ENCODE measurements at places on chromosomes 4 and X.
A peak's percentile ranks its signal among the peaks of the same experiment; 100 is the strongest.

DNA sequence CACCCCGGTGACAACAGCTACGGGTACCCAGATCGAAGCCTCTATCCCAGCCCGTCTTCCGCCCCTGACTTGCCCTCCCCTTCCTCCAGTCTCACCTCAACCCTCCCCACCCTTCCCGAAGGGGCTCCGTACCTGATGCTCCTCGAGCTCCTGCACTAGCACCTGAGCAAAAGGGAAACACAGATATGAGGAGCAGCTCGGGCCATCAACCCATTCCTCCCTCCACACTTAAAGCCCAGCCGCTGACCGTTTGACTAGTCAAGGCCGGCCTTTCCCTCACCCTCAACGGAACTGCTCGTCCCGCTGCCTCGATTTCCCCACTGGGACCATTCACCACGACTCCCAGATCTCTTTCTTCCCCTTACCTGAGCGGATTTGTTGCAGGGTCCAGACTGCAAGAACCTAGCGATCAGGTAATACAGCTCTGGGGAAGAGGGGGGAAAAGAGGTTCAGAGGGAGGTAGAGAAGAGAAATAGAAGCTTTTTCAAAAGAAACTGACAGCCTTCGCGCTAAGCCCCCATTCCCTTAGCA is 731 bp downstream of the BRWD3 start:
- DNase-seq, result peak; percentile 53

GRCh38 chrX:2401590-2402360 is 99.0 kb downstream of the DHRSX start:
- DNase-seq, result no peak

- no peak for DNase-seq
Measured at GRCh38 chr4:152815078-152815477, 35.3 kb downstream of the ARFIP1 start.

- DNase-seq, result no peak
Measured at GRCh38 chr4:155952501-155952901, 1.2 kb downstream of the CTSO start.

- peak; percentile 70 for DNase-seq
Measured at GRCh38 chrX:46796574-46797191, 37.8 kb upstream of the SLC9A7 start.

DNA sequence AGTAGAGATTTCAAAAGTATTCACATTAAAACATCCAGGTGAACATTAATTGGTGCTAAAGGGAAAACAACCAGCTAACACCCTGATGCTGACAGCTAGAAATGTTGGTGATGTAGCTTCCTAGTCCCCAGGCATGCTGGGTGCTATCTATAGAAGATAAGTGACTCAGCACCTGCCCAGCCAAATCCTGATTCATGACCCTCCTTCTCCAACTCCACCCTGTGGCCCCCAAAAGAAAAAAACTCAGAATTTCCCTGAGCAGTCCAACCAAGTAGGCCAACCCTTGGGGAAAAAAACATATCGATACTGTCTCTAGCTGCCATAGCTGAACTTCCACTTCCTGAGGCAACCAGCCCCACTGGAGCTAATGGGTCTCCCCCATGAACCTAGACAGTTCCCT is 197.6 kb upstream of the KLF3 start:
- no peak for DNase-seq

DNA sequence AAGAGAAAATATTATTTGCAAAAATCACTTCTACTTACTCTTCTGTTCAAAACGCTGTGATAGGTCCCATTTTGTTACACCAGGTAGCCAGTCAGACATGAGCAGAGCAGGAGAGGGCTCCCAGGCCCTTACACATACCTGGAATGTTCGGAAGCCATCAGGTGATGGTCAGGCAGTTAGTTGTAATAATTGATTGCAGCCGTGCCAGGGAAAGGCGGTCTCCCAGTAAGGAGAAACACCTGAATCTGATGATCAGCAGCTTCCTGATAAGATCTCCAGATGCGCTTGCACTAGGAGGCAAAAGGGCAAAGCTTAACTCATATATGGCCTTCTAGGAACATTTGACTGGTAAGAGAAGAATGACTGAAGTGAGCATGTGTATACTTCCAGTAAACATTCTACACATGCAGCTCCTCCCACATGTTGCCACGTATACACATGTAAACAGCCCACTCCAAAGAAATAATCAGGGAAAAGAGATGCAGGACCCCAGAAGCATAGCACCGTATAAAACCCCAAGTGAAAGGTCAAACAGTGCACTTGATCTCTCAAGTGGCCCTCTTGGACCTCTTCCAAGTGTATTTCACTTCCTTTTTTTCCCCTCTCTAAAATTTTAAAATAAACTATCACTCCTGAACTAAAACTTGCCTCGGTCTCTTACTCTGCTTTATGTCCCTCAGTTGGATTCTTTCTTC is 1338.0 kb downstream of the FSTL5 start:
- no peak for DNase-seq

DNA sequence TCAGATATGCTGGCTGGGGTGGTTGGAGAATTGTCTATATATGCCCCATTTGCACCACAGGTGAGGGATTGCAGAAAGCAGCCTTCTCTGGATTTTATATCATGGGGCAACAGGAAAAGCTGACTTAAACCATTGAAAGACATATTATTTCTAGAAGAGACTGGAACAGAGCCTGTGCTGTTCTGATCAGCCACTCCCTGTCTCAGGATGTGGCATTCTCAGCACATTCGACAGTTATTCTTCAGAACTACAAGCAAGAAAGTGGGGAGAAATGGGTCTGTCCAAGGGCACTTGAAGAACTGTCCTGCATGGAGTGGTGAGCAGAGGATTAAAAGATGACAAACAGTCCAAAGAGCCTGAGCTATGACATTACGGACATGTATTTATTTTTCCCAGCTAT is 67.8 kb upstream of the EPHA5 start:
- DNase-seq, result no peak

DNA sequence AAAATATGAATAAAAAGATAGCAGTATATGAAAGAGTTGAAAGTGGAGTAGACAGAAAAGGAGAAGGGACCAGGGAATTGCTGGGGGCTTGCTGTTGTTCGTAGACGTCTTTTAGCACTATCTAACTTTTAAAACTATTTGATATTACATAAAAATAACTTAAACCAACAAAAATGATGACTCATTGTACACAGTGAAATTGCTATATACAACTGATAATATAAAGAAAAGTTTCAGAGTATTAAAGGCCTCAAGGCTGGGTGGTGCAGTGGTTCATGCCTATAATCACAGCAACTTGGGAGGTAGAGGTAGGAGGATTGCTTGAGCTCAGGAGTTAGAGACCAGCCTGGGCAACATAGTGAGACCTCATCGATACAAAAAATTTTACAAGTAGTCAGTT is 5.2 kb downstream of the TRPC3 start:
- DNase-seq, result no peak

DNA sequence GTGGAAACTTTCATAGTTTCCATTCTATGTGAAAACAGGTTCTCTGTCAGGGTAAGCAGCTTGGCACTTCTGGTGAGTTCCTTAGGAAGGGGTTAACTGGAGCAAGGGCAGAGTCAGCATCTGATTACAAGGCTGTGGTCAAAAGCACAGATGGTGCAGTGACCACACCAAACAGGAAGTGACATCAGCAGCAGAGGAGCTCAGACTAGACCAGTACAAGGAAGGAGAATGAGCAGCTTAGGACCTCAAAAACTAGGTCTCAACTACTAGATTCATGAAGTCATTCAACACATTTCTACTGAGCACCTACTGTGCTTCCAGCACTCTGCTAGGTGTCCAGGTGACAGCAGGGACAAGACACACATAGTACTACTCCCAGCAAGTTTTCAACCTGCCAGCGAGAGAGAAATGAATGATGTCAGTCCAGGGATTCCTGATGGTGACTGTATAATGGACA is 130.2 kb downstream of the AMELX start:
- peak; percentile 0 for DNase-seq

GRCh38 chrX:103883533-103883932 is 51.5 kb upstream of the RAB9B start:
- no peak for DNase-seq

DNA sequence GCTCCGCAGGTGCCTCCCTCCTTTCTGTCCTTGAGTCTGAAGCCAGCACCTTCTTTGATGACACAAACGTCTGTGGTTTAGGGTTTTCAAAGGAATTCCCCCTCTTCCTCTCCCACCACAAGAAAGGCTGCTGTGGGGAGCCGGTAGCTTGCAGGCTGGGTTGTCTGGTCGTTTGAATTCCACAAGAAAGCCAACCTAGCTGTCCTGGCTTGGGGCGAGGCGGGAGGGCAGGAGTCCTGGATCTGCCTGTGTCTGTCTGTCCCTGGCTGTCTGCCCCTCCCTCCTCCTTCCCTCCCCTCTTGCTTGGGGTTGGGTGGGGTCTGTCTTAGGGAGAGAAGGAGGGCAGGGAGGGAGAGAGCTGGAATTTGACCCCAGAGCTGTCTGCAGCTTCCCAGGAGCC is 56.3 kb downstream of the SHROOM2 start:
- DNase-seq, result no peak

- no peak for DNase-seq
Measured at GRCh38 chrX:135328421-135329005, 19.2 kb downstream of the ETDC start.

DNA sequence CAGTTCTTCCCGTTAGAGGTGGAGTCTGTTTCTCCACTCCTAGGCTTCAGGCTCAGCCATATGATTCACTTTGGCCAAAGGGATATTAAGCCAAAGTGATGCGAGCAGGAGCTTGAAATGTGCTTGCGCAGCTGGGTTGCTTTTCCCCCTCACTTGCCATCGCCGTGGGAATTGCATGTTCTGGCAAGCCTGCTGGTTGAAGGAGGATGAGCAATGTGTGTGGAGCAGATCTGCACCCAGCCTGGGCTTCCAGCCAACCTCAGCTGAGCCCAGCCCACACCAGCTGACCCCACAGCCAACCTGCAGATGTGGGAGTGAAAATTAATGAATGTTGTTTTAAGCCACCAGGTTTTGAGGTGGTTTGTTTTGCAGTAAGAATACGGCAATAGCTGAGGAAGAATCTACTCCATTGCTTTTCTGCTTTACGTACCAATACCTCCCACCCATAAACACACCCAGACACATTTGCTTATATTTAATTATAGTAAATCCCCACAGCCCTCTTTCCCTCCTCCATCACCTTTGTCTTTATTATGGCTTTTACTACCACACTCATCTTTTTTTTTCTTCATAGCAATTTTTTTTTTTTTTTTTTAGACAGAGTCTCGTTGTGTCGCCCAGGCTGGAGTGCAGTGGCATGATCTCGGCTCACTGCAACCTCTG is 132.8 kb upstream of the FUNDC1 start:
- DNase-seq, result no peak

- DNase-seq, result no peak
Measured at GRCh38 chr4:137039370-137039769, 492.9 kb downstream of the PCDH18 start.

DNA sequence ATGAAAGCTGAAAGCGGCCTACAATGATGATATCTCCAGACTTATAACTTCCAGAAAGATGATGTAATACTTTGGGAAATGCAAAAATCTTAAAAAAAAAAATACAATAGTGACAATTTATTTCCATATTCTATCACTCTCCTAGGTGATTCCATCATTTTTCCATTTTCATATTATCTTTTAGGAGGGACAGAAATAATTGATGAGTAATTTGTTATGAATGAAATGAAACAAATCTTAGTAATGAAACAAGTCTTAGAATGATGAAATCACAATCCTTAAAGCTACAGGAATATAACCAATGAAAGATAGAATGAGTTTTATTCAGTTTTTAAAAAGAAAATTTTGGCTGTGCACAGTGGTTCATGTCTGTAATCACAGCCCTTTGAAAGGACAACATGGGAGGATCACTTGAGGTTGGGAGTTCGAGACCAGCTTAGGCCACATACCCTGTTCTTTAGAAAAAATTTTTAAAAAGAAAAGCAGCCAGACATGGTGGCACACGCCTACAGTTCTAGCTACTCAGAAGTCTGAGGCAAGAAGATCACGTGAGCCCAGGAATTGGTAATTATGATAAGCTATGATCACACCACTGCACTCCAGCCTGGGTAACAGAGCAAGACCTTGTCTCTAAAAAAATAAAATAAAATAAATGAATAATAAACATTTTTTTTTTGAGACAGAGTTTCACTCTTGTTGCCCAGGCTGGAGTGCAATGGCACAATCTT is 21.7 kb downstream of the CLOCK start:
- no peak for DNase-seq

DNA sequence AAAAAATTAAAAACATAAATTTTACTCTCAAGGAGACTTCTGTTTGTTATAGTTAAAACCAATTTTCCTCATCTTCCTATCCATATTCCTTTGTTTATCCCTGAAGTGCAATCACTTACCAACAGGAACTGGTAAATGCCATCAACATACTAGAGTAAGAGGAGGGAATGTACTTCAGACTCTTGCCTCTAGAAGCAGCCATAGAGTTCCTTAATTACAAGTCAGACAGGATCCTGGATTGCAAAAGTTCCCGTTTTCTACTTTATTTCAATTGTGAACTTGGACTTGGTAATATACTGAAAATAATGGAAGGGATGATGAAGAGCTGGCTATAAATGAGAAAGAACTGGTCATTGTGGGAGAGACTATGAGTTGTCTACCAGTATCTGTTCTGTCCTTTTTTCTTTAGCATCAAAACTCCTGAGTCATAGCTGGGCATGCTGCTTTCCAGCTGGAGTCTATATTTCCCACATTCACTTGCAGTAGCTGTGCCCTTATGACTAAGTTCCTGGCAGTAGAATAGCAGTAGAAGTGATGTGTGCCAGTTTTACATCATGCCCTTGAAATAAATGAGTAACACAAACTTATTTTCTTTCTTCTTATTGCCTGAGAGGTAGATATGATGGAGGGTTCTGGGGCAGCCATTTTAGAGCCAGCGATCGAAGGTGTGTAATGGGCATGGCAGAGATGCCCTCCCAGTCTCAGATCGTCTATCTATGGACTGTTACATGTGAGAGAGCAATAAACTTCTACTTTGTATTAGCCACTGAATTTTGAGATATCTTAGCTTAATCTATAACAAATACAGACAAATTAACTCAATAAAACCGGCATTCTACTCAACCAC is 26.8 kb upstream of the SPARCL1 start:
- DNase-seq, result no peak

DNA sequence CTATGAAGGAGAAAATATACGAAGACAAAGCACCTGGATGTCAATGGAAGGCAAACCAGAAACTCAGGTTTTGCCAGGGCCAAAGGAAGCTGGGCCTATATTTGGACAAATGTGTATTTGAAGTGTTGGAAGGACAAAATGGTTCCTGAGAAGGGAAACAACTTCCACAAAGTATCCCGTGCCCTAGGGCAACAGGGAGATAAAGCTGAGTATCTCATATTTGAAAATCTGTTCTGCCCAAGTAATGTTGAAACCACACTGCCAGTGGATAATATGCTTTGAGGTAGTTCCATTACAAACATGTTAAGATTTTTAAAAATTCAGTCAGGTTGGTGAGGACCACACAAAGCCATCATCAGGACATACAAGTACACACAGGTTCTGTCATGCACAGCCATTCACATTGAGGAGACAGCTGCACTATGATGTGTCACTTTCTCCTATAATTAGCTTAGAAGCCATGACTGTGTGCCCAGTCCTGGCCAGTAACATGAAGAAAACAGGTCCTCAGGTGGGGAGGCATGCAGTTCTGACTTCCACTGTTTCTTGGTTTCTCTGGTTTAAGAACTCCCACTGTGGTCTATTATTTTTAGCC is 116.4 kb downstream of the PWWP3B start:
- no peak for DNase-seq
